Activated naive CD4-positive, alpha-beta T cell treated with anti-CD3 and anti-CD28 coated beads for 36 hours (primary cell): ENCODE measurements at places on chromosomes 13 and 19. TPM values are rescaled to one million over a fixed set of nuclear protein-coding genes. Genes with fewer than 3 reads are reported as not detected.

DNA sequence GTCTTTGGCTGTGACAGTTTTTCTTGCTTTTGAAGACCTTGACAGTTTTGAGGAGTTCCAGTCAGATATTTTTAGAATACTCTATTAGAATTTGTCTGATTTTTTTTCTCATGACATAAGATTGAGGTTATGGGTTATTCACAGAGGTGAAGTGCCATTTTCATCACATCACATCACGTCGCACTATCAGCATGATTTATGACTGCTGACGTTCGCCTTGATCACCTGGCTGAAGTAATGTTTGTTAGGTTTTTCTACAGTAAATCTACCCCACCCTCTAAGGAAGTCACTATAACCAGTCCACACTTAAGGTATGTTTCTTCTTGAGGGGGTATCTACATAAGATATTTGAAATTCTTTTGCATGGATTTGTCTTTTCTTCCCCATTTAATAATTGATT is 169.7 kb downstream of the NDFIP2 start:
- DNase-seq: no peak

GRCh38 chr13:42707586-42707985 is 73.8 kb upstream of the FAM216B start:
- DNase-seq: no peak

Gene PROZ
- not detected for total RNA-seq

Gene NKG7
- total RNA-seq: 17.5 TPM
